ENCODE measurements at places on chromosomes 3 and 15.

GRCh38 chr15:64162478-64162868 lies 349 bp downstream of the PPIB start:
- DNase-seq: no peak

GRCh38 chr3:194237110-194237509 lies 101.2 kb downstream of the HES1 start:
- DNase-seq: no peak

GRCh38 chr15:60871152-60871551 lies 357.9 kb downstream of the RORA start:
- DNase-seq: no peak

DNA sequence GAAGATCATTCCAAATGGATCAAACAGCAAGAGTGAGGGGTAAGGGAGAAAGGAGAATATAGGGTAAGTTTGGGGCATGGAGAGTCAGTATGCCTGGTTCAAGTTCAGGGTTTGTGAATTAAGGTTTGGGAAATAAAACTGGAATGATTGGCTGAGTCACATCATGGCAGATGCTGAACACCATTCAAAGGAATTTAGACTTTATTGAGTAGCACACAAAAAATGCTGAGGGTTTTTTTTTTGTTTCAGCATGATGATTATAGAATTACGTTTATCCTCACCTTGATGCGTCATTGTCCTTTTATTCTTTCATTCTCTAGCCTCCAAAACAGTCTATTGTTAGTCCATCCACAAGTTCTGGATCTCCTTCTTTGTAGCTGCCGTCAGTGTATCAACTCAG lies 220.0 kb upstream of the UMPS start:
- no peak for DNase-seq

DNA sequence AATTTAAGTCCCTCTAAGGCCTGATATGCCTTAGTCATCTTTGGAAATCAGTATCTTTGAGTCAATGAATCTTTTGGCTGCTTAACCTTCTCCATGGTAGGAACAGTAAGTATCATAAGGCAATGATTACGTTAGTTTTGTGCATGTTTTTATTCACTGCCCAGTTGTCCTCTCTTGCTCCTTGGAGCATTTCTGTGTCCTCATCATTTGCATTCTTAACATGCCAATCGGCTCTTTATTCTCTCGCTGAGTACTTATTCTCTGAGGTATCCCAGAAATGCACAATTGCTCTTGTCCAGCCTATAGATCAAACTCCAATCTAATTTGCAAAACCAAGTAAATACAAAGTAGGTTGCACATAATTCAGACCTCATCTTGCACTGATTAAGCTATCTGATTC lies 405.0 kb upstream of the IL12A start:
- DNase-seq: no peak

GRCh38 chr15:100275641-100276040 lies 66.1 kb downstream of the ADAMTS17 start:
- no peak for DNase-seq

GRCh38 chr3:146476094-146476740 lies 6.9 kb upstream of the PLSCR2 start:
- DNase-seq: no peak

GRCh38 chr3:129536374-129536667 lies 6.7 kb upstream of the H1-8 start:
- no peak for DNase-seq

DNA sequence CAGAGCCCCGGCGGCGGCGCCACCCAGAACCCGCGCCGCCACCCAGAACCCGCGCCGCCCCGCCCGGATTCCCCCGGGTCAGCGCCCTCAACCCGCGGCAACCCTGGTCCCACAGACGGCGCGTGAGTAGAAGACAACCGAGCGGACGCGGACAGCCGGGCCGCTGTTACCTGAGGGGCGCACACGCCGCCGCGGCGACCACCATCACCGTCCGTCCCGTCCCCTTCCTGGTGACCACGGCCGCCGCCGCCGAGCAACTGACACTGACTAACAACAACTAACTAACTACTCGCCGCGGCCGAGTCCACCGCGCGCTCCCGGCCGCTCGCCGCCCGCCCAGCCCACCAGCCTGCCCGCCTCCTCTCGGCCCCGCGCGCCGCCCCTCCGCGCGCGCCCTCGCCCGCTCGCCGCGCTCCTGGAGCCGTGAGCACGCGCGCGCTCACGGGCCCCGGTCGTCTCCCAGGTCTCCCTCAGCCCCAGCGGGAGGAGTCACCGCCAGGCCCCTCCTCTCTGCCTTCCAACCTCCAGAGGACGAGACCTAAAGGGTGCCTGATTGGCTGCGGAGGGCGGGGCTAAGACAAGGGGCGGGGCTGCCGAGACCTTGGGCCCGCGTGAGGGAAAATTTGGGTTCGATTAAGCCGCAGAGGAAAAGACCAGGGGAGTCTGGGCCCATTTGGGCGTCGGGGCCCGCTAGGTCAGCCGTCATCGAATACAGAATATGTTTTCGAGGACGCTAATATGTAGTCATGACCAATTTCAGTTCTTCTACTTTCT lies at the start of gene PEAK1:
PEAK1 (minus strand) TSS at position 269 of the 774 bp plus-strand sequence. CDS start 238,178 bp downstream, outside the sequence.
- peak; percentile 100 for DNase-seq

GRCh38 chr3:31247063-31247447 lies 285.7 kb upstream of the STT3B start:
- DNase-seq: no peak

- no peak for DNase-seq
Observed at GRCh38 chr15:26395624-26396023, 377.2 kb downstream of the GABRB3 start.

GRCh38 chr3:130276203-130276803 lies 69.2 kb upstream of the COL6A5 start:
- peak; percentile 18 for DNase-seq

DNA sequence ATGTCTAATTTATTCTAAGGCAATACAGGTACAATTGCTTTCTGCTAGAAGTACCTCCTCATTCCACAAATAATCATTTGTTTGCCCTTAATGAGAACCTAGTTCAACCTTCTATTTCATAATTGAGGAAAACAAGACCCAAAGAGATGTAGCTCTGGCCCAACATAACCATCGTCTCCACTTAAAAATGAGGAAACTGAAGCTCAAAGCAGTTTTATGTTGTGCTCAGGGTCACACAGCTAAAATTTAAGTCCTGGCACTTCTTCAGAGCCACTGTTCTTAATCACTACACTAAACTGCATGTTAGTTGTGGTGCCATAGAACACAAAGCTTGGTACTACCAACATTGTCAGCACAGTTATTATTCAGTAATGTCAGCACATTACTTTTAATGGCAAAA lies 108.0 kb downstream of the SERPINI1 start:
- DNase-seq: no peak

DNA sequence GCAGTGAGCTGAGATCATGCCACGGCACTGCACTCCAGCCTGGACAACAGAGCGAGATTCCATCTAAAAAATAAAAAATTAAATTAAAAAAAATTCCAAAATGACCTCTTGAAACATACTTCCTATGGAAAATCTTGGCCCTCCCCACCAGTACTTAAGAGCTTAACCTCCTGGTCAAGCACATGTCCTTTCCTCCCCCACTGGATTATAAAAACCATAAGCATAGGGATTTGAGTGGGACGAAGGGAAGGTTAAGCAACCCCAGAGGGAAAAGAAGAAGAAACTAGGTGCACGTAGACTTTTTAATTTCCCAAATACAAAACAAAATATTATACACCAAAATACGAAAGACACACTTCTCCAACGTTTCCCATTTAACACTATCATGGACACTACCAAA lies 25.3 kb downstream of the SLC4A7 start:
- no peak for DNase-seq

DNA sequence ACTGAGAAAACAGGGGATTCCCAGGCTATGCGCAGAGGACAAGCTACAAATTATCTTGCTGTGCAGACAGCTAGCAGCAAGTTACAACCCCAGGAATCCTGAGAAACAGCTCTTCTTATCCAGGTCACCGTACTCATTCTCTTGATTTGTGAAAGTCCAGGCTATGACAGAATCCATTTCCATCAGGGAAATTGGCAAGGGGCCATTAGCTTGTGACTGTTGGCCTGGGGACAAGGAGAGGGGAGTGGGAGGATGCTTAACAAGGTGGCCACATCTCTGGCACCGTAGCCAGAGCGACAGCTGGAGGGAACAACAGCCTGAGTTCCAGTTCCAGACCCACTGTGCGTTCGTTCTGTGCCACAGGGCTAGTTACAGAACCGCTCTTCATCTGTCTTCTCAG lies 44.9 kb upstream of the PLXNA1 start:
- DNase-seq: no peak

DNA sequence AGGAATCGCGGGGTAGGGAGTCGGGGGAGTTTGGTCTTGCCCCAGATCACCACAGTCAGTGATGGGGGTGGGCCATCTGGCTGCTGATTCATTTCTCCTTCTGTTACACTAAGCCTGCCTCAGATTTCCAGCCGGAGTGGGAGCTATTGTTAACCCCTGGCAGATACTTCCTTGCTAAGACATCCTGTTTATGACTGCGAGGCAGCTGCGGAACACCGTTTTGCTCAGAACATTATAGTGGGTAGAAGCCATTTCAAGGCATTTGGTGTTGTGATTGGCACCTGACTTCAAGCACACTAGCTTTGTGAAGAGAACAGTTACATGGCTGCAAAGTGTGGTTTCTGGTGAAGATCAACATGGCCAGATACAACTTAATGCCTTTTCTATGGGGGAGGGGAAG lies 73.8 kb downstream of the FLNB start:
- peak; percentile 43 for DNase-seq

DNA sequence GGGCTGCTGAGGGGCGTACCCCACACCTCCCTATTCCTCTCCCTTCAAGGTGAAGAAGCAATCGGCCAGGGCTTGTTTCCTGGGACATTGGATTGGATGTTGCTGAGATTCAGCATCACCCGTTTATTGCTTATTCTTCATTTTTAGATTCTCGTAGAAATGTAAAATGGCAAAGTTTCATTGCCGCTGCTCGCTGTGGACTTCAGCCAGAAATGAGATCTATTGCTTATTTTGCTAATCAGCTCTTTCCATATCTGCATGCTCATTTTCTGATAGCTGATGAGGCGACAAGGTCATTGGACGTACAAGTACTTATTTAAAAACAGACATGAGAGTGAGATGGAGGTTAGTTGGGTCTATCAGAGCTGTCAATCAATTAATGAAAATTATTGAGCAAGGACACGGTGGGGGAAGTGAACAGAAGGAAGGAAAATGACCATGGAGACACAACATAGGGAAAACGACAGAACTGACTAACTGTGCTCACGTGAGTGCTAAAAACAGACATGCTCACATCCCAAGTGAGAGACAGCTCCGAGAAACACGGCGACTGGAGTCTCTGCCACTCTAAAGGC lies 471.2 kb downstream of the NR2F2 start:
- no peak for DNase-seq

DNA sequence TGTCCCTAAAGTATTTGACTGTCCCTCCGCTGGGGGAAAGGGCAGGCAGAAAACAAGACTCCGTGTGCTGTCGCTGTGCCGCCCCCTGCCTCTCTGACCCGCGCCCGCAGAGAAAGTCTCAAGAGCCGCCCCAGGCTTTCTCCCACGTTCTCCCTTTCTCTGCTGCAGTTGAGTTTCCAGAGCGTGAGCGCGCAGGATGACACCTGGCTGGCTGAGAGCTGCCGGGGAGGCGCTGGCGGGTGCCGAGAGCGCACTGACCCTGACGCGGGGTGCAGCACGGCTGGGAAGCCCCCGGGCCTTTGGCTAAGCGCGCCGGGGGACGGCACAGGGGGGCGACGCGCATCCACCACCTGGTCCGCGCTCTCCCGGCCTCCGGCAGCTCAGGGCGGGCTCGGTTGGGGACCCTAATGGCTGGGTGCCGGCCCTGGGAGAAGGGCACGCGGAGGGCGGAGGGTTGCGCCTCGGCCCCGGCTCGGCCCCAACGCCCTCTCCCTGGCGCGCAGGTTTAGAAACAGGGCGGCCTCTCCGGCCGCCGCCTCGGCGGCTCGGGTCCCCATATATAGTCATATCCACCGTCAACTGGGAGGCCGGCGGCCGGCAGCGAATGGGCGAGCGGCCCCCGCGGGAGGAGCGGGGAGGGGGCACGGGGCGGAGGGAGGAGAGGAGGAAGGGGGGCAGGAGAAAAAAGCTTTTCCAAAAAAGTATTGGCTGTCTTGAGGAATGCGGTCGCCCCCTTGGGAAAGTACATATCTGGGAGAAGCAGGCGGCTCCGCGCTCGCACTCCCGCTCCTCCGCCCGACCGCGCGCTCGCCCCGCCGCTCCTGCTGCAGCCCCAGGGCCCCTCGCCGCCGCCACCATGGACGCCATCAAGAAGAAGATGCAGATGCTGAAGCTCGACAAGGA lies at the start of gene TPM1:
TPM1 (plus strand) TSS at position 774 of the 903 bp plus-strand sequence; CDS start at position 857, 83 bp downstream.
- DNase-seq: peak; percentile 9

GRCh38 chr3:161035711-161036110 lies 69.4 kb downstream of the B3GALNT1 start:
- no peak for DNase-seq

- no peak for DNase-seq
Observed at GRCh38 chr3:126133606-126134005, 46.8 kb downstream of the ALDH1L1 start.

DNA sequence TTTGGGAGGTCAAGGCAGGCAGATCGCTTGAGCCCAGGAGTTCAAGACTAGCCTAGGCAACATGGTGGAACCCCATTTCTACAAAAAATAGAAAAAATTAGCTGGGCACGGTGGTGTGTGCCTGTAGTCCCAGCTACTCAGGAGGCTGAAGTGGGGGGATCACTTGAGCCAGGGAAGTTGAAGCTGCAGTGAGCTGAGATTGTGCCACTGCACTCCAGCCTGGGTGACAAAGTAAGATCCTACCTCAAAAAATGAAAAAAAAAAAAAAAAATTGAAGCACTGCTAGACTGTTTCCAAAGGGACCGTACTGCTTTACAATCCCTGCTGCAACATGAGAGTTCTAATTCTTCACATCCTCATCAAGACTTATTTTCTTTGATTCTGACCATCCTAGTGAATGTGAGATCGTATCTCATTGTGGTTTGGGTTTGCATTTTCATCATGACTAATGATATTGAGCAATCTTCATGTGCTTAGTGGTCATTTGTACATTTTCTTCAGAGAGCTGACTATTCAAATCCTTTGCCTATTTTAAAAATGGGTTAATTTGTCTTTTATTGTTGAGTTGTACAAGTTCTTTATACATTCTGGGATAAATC lies 10.8 kb downstream of the CMTM8 start:
- no peak for DNase-seq

- no peak for DNase-seq
Observed at GRCh38 chr3:14307656-14308302, 94.6 kb upstream of the SLC6A6 start.

GRCh38 chr3:172685331-172686214 lies 25.3 kb downstream of the NCEH1 start:
- no peak for DNase-seq

- DNase-seq: no peak
Observed at GRCh38 chr15:68402432-68403160, 29.4 kb downstream of the ITGA11 start.

GRCh38 chr3:117700573-117701360 lies 991.2 kb downstream of the TUSC7 start:
- no peak for DNase-seq

DNA sequence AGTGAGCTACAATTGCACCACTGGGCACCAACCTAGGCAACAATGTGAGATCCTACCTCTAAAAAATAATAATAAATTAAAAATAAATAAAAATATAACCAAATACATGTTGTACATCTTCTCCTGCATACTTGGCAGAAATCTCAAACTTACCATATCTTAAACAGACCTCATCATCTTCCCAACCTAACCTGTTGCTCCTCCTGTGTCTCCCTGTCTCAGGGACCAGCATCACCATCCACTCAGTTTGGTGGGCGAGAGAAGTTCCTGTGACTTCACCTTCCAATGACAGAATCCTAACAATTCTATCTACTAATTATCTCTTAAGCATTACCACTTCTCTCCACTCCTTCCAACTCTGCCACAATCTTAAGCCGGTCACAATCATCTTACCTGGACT lies 3.3 kb downstream of the PIK3R4 start:
- no peak for DNase-seq
